ENCODE measurements at places on chromosomes 1 and 21.
A peak's percentile ranks its signal among the peaks of the same experiment; 100 is the strongest.

- no peak for DNase-seq
Measured at GRCh38 chr1:204894606-204895005, 23.9 kb downstream of the NFASC start.

DNA sequence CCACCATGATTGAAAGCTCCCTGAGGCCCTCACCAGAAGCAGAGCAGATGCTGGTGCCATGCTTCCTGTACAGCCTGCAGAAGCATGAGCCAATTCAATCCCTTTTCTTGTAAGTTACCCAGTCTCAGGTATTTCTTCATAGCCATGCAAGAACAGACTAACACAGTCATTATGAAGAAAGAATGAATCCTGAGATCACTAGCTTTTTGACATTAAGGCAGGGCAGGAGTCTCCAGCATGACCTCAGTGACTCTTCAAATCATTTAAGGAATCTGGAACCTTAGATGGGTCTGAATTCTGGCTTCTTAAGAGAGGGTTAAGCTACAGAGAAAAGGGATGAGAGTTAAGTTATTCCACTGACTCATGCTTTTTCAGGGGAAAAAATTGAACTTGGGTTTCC lies 79.0 kb downstream of the PTPN14 start:
- no peak for DNase-seq

DNA sequence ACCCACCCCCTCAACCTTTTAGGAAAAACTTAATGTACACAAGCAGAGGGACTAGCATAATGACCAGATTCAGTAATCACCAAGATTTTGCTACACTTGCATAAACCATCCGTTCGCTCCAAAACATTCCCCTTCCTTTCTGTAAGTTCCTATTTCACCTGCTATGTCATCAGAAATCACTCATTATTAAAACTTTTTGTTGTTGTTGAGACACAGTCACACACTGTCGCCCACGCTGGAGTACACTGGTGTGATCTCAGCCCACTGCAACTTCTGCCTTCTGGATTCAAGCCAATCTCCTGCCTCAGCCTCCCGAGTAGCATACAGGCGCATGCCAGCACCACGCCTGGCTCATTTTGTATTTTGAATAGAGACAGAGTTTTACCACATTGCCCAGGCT lies 3.4 kb downstream of the MRPL20 start:
- no peak for DNase-seq

GRCh38 chr21:26849428-26850115 lies 4.4 kb upstream of the ADAMTS1 start:
- peak; percentile 45 for DNase-seq

Data from large intestine (tissue), 12 donors.